ENCODE measurements at places on chromosomes 16 and 17.

DNA sequence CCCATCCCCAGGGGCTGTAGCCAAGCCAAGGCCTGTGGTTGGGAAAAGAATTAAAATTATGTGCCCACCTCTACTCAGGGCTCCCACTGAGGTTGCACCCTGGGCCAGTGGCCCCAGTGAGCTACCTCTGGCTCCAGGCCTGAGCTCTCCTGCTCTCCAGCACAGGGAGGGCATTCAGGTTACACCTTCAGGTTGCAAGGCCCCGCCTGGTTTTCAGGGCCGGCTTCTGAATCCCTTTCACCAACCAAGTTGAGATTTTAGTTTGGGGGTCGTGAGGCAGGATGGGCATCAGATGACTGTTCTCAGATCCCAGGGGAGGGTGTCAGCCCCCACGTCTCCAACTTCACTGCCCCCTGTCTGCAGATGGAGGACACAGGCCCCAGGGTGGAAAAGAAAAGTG lies 8.0 kb upstream of the KATNB1 start:
- no peak for DNase-seq

GRCh38 chr16:88782454-88783390 lies 2.3 kb downstream of the PIEZO1 start:
- peak; percentile 77 for DNase-seq

- no peak for DNase-seq
Measured at GRCh38 chr16:86074651-86075487, 175.9 kb downstream of the IRF8 start.

DNA sequence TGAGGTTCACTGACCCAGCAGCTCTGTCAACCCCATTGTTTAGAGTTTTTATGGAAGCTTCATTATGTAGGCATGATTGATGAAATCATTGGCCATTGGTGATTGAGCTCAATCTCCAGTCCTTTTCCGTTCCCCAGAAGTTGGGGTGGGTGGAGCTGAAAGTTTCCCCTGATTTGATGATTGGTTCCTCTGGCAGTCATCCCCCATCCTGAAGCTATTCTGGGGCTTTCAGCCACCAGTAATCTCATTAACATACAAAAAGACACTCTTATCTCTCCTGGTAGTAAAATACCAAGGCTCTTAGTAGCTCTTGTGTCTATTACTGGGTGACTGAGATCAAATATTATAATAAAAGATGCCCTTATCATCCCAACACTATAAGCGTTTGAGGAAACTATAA lies 67.1 kb downstream of the TANC2 start:
- DNase-seq, result no peak

DNA sequence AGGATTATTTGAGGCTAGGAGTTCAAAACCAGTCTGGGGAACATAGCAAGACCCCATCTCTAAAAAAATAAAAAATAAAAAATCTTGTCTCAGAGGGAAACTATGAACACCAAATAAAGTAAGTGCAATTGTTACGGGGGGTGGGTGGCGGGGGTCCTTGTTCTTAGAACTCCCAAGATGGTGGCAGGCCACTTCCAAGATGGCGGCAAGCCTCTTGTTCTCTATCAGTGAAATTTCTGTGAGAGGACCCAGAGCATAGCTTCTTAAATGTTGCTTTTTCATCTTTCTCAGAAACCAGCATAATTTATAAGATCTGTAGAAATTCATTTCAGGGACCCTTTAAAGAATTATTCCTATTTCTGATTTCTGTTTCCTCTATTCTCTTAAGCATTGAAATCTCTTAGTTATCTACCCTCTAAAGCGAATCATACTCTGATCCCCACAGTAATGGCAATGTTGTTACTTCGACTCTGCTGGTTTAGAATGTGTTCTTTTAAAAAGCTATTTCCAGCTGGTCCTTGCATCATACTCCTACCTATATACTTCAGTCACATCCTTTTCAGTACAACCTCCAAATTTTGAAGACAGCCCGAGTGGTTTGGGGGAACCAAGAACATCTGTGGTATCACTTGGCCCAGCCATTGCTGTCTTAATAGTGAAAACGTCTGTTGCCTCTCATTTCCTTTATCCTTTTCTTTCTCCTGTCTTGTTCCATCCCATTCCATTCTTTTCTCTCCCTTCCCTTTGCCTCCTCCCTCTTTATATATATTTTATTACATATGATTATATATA lies 16.2 kb downstream of the RSPRY1 start:
- no peak for DNase-seq

GRCh38 chr17:71409712-71410111 lies 711.1 kb upstream of the SOX9 start:
- DNase-seq, result no peak

DNA sequence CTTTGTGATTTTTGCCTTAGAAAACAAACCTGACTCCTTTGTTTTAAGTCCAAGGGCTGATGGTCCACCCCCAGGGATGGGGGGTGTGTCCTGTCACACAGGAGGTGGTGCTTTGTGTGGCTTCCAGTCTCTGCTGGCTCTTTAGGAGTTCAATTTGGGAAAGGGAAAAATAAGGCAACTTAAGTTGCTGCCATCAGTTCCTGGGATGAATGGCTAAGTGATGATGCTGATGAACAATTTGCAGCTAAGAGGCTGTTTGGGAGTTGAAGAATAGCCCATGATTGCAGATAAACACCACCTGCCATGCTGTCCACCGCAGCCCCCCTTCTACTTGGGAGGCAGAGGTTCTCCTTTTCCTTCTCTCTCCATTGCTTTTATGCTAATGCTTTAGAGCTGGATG lies 40.2 kb downstream of the ARL4D start:
- DNase-seq, result no peak

GRCh38 chr17:16418685-16419068 lies 3.3 kb downstream of the TRPV2 start:
- no peak for DNase-seq

DNA sequence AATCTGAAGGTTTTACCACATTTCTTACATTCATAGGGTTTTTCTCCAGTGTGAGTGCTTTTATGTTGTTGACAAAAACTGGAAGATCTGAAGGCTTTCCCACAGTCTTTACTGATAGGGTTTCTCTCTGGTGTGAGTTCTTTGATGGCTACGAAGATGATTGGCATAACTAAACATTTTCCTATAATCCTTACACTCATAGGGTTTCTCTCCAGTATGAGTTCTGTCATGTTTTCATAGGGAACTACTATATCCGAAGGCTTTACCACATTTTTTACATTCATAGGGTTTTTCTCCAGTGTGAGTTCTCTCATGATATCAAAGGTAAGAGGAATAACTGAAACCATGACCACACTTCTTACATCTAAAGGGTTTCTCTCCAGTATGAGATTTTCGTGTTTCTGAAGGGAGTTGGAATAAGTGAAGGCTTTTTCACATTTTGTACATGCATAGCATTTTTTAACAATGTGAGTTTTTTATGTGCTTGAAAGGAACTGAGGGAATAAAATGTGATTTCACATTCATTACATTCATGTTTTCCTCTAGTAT lies 1987.7 kb downstream of the TP53TG3F start:
- no peak for DNase-seq

GRCh38 chr16:8523932-8524331 lies 66.4 kb downstream of the TMEM114 start:
- DNase-seq, result no peak

GRCh38 chr16:17357307-17358062 lies 113.3 kb downstream of the XYLT1 start:
- DNase-seq, result no peak

GRCh38 chr17:42279776-42280630 lies 3.8 kb upstream of the STAT5B start:
- no peak for DNase-seq

DNA sequence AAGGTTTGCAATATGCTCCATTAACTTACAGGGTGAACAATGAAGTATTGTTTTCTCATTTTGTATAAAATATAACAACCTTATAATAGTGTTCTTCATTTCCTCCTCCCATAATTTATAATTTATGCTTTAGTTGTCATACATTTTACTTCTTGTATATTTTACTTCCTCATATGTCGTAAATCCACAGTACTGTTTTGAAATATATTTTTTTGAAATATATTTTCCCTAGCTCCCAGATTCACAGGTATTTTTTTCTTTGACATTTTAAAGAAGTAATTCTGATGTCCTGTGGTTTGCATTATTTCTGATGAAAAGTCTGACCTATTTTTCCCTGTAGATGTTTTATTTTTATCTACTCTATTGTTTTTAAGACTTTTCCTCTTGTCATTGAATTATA lies 52.7 kb downstream of the VMP1 start:
- no peak for DNase-seq

- peak; percentile 49 for DNase-seq
Measured at GRCh38 chr16:80527297-80527696, 13.5 kb upstream of the DYNLRB2 start.

GRCh38 chr17:70365091-70365583 lies 195.8 kb downstream of the KCNJ2 start:
- no peak for DNase-seq

GRCh38 chr17:32298298-32298697 lies 32.7 kb downstream of the RHBDL3 start:
- DNase-seq, result no peak

DNA sequence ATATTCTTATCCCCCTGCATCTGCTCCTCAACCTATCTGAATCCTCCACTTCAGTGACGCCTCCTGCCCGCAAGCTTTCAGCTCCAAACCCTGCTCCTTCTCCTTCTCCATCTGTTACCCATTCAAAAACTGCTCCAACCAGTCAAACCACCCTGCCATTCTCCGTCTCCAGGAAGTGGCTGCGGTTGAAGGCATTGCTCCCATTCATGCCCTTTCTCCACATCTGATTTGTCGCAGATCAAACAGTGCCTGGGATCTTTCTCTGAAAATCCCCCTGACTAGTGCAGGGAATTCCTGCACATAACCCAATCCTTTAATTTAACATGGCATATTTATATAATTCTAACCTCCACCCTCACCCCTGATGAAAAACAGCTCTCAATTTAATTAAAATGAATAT lies 56.3 kb downstream of the SLFN5 start:
- no peak for DNase-seq

- DNase-seq, result no peak
Measured at GRCh38 chr16:15946257-15947044, 3.0 kb upstream of the ABCC1 start.

GRCh38 chr17:74172700-74173099 lies 30.8 kb upstream of the RPL38 start:
- DNase-seq, result no peak

GRCh38 chr16:88008840-88009239 lies 57.6 kb downstream of the BANP start:
- no peak for DNase-seq

DNA sequence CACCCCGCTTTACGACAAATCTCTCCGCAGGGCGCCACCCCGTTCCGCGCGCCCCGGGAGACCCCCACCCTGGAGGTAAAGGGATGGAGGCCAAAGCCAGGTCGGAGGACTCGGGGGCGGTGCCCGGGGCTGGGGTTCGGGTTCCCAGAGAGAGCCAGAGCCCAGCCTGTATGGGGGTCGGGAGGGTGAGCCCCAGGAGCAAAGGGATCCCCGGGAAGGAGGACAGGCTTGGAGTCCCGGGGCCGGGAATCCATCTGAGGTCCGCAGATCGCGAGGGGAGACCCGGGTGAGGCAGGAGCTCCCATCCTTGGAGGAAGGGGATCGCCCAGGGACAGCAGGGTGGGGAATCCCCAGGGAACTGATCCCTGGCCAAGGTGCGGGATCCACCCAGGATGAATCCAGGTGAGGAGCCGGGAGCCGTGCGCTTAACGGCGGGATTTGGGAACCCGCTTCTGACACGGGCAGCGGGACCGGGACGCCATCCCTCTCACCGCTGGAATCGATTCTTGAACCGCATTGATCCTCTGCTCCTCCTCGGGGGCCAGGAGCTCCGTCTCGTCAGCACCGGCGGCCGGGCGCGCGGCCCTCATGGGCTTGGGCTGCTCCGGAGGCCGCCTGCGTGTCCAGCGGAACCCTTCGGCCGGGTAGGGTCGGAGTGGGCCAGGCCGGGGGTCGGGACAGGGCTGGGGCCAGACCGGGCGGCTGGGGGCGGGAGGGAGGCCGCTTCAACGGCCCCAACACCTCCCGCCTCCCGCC lies at the start of gene MMD:
Gene MMD (minus strand): TSS at position 657 of the 756 bp plus-strand sequence. CDS start 140 bp downstream, at position 517.
- DNase-seq, result no peak

DNA sequence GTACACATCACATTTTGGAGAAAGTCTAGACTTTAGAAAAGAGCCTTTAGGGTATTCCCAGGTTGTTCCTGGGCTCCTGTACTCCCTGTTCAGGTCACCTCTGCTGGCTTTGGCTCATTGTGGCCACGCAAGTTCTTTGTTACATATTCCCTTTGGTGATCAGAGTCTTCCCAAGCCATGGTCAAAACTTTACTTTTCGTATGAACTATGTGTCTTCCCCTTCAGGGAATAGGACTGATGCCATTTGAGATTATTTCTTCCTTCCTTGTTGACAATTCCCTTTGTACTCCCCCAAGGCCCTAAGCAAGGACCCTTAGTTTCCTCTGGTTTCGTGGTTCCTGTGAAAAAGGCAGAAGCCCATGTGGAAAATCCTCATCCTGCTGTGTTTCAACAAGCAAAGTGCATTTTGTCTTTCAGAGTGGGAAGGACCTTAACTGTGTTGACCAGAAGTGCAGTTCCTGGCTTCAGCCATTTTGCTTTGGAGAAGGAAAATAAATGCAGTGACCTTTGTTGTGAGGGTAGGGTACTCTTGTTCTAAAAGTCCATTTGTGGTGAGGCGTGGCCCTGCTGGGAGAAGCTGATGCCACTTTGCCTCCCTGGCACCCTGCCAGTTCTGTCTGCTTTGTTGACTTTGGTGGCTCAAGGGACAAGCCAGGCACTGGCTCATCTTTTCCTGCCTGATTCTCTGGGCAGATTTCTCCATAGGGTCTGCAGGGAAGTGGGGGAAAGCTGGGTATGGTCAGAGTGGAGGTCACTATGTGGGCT lies 55.1 kb downstream of the ZNRF1 start:
- no peak for DNase-seq

DNA sequence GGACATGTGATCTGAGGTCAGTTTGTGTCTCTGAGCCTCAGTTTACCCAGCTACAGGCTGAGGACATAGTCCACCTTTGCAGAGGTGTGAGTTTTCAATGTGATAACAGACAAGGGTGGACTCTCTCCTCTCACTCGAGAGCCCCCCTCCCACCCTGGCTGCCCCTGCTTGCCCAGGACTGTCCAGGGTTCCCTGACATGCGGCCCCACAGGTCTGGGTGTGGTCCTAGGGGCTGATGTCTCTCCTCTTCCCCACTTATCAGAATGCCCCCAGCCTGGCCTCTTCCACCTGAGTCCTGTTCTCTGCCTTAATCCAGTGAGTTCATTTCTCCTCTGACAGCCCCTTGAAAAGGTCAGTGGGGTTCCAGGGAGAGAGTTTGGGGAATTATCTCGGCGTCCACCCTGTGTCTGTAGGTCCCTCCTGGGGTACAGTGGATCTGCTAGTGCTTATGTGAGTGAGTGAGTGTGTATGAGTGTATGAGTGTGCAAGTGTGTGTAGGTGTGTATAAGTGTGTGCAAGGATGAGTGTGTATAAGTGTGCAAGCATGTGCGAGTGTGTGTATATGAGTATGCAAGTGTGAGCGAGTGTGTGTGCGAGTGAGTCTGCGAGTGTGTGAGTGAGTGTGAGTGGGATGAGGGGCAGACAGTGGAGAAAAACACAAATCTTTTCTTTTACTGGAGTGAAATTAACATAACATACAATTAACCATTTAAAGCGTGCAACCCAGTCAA lies 175.0 kb downstream of the IRF8 start:
- no peak for DNase-seq

- DNase-seq, result no peak
Measured at GRCh38 chr17:33895491-33895890, 359.6 kb upstream of the CCL2 start.

Measured in CD4-positive, alpha-beta T cell treated with Interleukin-2 at 100 ng/mL for 4 hours (primary cell).